Thymus (tissue), 14 donors: ENCODE measurements at places on chromosomes 4 and X.

GRCh38 chr4:100849319-100849718 is 331.5 kb upstream of the EMCN start:
- DNase-seq = no peak

- DNase-seq = no peak
These were observed 34.4 kb downstream of the ARHGEF38 start for GRCh38 chr4:105586638-105587328.

DNA sequence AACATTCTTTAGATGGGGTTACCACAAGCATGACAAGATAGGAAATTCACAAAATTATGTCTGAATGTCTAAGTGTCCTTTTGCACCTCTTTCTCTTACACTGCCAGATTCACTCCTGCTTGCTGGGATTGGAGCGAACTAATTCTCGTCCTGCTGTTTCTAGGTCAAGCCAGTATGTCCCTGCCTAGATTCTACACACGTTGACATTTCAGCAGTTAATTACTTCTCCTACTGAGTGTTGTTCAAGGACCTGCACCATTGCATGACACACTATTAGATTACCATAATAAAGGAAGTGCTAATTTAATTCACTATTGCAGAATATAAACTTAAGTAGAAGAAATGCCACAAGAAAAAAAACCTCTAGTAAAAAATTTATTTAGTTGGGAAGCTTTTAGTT is 1911.7 kb downstream of the PCDH7 start:
- DNase-seq = no peak

DNA sequence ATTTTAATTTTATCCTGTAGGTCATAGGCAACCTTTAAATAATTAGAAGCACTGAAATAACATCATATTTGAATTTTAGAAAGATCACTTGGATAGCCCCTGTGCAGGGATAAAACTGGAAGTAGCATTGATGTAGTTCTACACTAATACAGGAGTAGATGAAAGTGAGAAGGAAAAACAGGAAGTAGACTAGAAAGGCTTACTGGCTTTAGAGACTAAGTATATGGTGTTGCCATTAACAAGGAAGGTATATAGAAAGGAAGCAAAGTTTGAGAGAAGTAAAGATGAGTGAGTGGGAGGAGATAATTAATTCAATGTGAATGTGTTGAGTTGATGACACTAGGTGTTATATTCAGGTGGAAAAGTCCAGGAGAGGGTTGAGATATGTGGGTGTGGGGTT is 73.1 kb upstream of the EPGN start:
- DNase-seq = no peak

GRCh38 chr4:17961249-17961648 is 60.3 kb downstream of the LCORL start:
- no peak for DNase-seq

GRCh38 chrX:107348051-107348450 is 101.4 kb upstream of the FRMPD3 start:
- DNase-seq = no peak

DNA sequence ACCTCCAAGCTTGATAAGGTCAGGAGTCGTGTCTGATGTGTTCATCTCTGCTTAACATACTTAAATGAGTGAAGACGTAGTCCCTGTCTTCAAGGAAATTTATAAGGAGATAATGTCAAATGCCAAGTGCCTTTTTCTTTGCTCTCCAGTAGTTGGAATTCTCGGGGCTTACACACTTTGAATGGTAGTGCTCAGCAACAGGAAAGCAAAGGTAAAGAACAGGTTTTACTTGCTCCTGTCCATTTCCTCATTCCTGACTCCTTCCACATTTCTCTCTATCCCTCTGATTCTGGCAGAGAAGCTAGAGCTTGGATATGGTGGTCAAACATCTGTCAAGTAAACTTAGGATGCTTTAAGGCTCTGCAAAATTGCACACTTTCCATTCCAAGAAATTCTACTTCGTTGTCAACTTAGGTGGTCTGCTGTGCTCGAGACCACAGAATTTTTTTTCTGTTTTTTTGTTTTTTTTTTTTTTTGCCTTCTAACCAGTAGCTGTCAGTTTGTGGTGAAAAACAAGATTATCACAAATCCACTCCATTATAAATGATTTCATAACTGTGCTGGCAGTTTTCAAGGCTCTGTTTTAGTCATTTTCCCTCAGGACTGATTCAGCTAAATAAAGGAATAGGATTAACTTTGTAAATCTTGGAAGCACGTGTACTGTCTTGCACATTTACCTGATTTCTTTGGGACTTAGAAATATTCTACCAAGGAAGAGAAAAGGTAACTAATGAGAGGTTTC is 180.8 kb upstream of the ANXA3 start:
- DNase-seq = no peak

GRCh38 chr4:106422766-106423165 is 54.2 kb upstream of the GIMD1 start:
- no peak for DNase-seq

DNA sequence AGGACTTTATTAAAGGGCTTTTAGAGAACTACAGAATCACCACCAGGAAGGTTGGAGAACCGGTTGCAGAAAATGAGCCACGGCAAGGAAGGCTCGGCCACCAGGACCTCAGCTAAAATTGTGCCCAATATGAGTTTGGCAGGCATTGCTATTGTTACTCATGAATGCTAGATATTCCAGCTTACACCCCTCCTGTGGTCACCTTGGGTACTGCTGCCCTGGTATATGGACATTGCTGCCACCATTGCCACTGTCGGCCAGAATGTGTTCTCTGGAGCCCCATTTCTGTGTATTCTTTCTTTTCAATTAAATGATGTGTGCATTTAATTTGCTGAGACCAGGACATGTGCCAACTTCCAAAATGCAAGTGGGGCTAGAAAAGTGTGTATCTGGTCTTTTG is 626.7 kb upstream of the BOD1L1 start:
- DNase-seq = no peak

DNA sequence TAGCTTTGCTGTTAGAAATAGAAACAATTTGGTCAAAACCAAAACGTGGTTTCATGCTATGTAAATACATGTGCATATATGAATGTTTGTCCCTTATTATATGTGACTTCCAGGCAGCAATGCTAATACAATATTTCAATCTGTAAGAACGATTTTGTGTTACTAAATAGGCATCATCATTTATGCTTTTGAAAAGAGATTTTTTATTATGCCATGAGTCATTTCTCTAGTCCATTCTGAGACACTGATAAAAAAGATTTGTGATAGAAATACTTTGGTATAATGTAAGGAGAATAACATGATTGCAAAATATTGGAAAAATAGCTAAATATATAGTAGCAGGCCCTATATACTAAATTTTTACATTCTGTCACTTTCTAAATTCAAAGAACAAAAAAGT is 28.9 kb downstream of the SYNPO2 start:
- no peak for DNase-seq

DNA sequence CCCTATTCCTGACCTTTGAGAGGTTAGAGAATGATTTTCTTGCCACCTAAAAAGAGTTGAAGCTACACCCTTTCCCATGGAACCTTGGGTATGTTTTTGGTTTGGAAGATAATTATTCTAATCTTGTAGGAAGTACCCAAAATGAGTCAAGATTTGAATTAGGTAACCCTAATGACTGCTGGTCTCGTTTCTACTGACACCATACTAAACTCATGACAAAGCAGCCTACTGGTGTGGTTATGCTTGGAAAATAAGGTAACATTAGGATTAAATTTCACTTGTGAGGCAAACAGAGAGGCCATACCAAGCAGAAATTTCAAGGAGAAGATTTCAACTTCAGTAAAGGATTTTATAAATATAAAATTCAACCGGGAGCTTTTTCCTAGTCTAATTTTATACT is 107.9 kb downstream of the FBXW7 start:
- DNase-seq = no peak

GRCh38 chr4:158770671-158771070 is 1.8 kb downstream of the FNIP2 start:
- DNase-seq = no peak

DNA sequence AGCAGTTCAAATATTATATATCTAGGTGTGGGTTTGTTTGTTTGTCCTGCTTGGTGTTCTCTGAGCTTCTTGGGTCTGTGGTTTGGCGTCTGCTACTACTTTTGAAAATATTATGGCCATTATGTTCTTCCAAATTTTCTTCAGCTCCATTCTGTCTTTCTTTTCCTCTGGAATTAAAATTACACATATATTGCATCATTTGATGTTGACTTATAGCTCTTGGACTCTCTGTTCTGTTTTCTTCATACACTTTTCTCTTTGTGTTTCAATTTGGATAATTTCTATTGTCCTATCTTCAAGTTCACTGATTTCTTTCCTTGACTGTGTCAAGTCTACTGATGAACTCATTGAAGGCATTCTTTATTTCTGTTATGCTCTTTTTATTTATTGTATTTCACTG is 65.2 kb upstream of the ZNF81 start:
- no peak for DNase-seq
